Keratinocyte (primary cell): ENCODE measurements at places on chromosomes 3 and 15. TPM values are rescaled to one million over a fixed set of nuclear protein-coding genes. Genes with fewer than 3 reads are reported as not detected.

- H3K36me3 ChIP-seq: no peaks in the 10 kb centered on the region
- peaks cover 8% of the 10 kb centered on the region for H3K4me1 ChIP-seq
- H3K27me3 ChIP-seq: peaks cover 8% of the 10 kb centered on the region
- DNase-seq: no peak
- H3K27ac ChIP-seq: no peak overlapping the region
Measured at GRCh38 chr3:183532620-183533411, 22.7 kb downstream of the KLHL6 start.

The MASP1 gene
- not detected in 3 replicates for polyA plus RNA-seq

GRCh38 chr15:40439960-40440742 lies 602 bp upstream of the BAHD1 start:
- H3K36me3 ChIP-seq: no peaks in the 10 kb centered on the region
- no peak overlapping the region for H3K27ac ChIP-seq
- H3K4me1 ChIP-seq: peaks cover 26% of the 10 kb centered on the region
- H3K27me3 ChIP-seq: peaks cover 38% of the 10 kb centered on the region

- no peak overlapping the region for H3K27ac ChIP-seq
- no peak overlapping the region for H3K4me3 ChIP-seq
- H3K36me3 ChIP-seq: no peaks in the 10 kb centered on the region
- peaks cover 3% of the 10 kb centered on the region for H3K4me1 ChIP-seq
- no peak for DNase-seq
- H3K27me3 ChIP-seq: no peaks in the 10 kb centered on the region
Measured at GRCh38 chr3:28036599-28037575, 204.5 kb upstream of the CMC1 start.

- no peaks in the 10 kb centered on the region for H3K4me1 ChIP-seq
- DNase-seq: no peak
- H3K4me3 ChIP-seq: no peak overlapping the region
- H3K36me3 ChIP-seq: no peaks in the 10 kb centered on the region
- no peak overlapping the region for H3K27ac ChIP-seq
Measured at GRCh38 chr3:1902416-1902815, 196.2 kb upstream of the CNTN4 start.

- H3K4me1 ChIP-seq: no peaks in the 10 kb centered on the region
- H3K36me3 ChIP-seq: no peaks in the 10 kb centered on the region
- H3K4me3 ChIP-seq: no peak overlapping the region
- H3K27me3 ChIP-seq: no peaks in the 10 kb centered on the region
Measured at GRCh38 chr3:129563332-129563731, 20.4 kb downstream of the H1-8 start.

DNA sequence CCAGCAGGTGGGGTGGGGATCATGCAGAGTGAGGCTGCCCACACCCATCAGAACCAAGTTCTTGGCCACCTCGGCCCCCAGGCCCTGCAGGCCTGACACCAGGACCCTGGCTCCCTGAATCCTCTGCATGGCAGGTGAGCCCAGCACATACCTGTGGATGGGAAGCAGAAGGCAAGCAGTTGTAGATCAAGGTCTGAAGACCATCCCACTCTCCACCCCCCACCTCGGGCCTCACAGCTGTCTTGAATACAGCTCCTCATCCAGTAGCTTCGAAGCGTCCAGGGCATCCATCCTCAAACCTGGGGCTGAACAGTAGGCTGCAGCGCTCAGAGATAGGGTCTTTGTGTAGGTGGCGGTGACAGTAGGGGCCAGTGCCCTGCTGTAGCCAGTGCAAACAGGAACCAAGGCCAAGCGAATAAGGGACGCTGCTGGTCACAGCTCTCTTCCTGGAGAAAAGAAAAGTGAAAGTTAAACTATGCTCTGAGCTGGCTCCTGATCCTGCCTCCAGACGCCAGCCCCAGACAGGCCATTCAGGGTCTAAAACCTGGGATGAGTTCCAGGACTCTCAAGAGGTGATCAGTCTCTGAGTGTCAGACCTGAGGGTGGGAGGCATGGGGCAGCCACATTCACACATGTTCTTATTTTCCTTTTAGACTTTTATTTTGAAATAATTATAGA lies at the start of gene UBA7:
Gene UBA7, minus strand, starts transcription at position 457 of the 678 bp plus-strand sequence. Its CDS starts 166 bp downstream, at position 291.
- peak within 1 kb of the TSS; percentile 18 for H3K27ac ChIP-seq
- peaks cover 9% of the 10 kb centered on the region for H3K4me1 ChIP-seq
- H3K4me3 ChIP-seq: peak within 1 kb of the TSS; percentile 54
- no peaks in the 10 kb centered on the region for H3K27me3 ChIP-seq
